PC-3 (cell line): ENCODE measurements at places on chromosomes 7 and 10. TPM values are rescaled to one million over a fixed set of nuclear protein-coding genes. Genes with fewer than 3 reads are reported as not detected.

TMEM209 gene
- 17.7 and 23.2 TPM in 2 replicates for total RNA-seq

TWIST1 gene
- total RNA-seq: 15.7 and 22.3 TPM in 2 replicates

HTR5A gene
- not detected in 2 replicates for total RNA-seq

PANK1 gene
- 2.0 and 3.9 TPM in 2 replicates for total RNA-seq

POLL gene
- total RNA-seq: 10.9 and 13.1 TPM in 2 replicates

CPA2 gene
- not detected in 2 replicates for total RNA-seq

SMARCD3 gene
- total RNA-seq: 8.6 and 9.1 TPM in 2 replicates

CALN1 gene
- total RNA-seq: not detected in 2 replicates

FBXL13 gene
- 1.1 TPM in 1 of 2 replicates, not detected in the other for total RNA-seq

ARMC10 gene
- 21.7 and 23.3 TPM in 2 replicates for total RNA-seq

EIF3B gene
- total RNA-seq: 289 and 377 TPM in 2 replicates

NKX1-2 gene
- total RNA-seq: 0.36 and 0.86 TPM in 2 replicates

TSPAN12 gene
- 7.2 and 8.3 TPM in 2 replicates for total RNA-seq

SORCS1 gene
- total RNA-seq: 0.11 TPM in 1 of 2 replicates, not detected in the other

VAX1 gene
- 0.12 and 0.98 TPM in 2 replicates for total RNA-seq

ACBD7 gene
- total RNA-seq: 3.3 and 5.4 TPM in 2 replicates

LAMB1 gene
- total RNA-seq: 74.3 and 101 TPM in 2 replicates

TMEM120A gene
- total RNA-seq: 17.9 and 18.6 TPM in 2 replicates

NRCAM gene
- total RNA-seq: not detected in 2 replicates
